ENCODE measurements at places on chromosomes 11 and 22.

DNA sequence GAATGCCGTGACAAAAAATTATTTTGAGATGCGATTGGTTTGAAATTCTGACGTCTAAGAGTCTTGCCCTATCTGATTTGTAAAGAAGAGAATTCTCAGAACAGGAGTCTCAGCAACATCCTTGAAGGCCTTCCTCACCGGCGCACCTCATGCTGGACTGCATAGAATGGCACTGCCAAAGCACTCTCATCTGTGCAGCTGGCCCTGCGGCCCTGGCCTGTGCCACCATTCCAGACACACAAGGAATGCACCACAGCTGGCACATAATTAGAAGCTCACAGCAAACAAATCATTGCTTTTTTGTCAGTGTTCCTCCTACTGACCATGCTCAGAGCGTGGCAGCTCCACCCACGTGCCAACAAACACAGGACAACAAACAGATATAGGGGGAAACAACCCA lies 166.0 kb downstream of the KIRREL3 start:
- no peak for DNase-seq

DNA sequence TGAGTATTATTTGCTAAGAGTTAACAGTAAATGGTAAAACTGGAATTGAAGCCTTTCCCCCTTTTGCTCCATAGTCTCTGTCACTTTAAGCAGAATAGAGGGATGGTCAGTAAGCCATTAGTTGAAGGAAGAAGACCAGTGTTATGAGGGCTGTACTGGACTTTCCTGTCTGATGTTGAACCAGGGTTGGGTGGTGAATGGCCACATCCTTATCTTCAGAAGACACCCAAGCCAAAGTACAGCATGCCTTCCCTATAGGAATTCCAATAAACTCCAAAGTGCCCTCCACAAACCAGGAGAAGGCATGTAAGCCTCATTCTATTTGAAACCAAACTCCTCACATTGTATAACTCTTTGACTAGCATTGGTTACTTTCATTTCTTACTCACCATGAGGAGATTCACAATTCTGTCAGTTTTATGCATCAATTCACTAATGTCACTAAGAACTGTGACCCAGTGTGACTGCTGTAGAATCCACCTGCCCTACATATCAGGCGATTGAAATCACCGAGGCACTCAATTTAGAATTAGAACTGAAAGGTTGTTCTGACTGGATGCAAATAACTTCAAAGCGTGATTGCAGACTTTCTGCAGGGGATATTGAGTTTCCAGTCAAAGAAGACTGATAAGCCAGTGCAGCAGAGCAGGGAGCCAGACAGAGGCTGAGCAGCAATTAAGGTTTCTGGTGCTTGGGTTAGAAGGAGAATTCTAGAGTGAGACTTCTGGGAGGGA lies 107.1 kb upstream of the DDI1 start:
- no peak for DNase-seq

DNA sequence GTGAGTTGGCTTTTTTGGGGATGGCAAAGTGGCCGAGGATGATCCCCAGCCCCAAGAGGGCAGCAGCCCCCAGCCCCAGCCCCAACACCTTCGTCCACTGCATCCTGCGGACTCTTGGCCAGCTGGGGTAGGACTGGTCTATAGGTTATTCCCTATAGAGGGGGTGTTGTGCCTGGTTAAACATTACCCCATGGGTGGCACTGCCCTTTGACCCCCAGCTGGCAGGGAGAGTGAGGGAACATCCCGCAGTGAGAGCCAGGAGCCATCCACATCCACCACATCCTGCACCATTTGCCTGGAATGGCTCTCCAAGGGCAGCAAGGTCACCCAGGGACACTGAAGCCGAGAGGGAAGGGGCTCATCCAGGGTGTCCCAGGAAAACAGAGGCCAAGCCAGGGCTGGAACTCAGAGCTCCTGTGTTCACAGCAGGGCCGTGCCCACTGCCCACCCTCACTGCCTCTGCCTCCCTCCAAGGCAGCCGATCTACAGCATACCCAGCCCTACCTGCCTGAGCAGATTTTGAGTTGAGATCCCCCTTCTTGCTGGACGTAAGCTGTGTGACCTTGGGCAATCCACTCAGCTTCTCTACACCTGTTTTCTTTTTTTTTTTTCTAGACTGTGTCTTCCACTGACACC lies at the start of gene NAALADL1:
TSS of gene NAALADL1 (minus strand) at position 135 of the 636 bp plus-strand sequence. CDS start at position 103, 32 bp downstream.
- DNase-seq = no peak

GRCh38 chr11:111541254-111542061 lies 938 bp downstream of the LAYN start:
- peak; percentile 84 for DNase-seq

GRCh38 chr11:104736502-104736901 lies 161.8 kb downstream of the CASP12 start:
- no peak for DNase-seq

- DNase-seq = no peak
Observed at GRCh38 chr11:115241899-115242298, 262.3 kb downstream of the CADM1 start.

GRCh38 chr11:122951211-122951610 lies 30.4 kb downstream of the BSX start:
- DNase-seq = no peak

- no peak for DNase-seq
Observed at GRCh38 chr11:108241330-108242037, 18.6 kb downstream of the ATM start.

GRCh38 chr11:109853156-109853776 lies 239.9 kb upstream of the ZC3H12C start:
- no peak for DNase-seq

DNA sequence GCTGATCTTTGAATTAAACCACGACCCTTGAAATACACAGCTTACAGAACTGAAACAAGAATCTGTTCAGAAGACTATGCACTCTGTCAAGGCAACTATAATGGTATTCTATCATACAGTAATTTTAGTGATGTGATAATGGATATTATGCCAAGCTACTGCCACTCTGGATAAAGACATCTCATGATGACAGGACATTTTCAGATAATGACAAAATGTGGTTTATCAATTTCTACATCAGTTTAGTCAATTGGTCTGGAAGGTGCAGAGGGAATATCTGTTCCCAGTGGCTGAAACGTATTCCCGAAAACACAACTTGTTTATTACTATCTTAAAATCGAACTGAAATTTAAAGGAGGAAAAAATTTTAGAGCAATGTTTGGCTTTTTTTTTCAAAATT lies 1009.6 kb upstream of the CCDC90B start:
- DNase-seq = no peak

- DNase-seq = no peak
Observed at GRCh38 chr11:34356913-34357700, 703 bp downstream of the ABTB2 start.
